ENCODE measurements at places on chromosomes 3 and 15.

DNA sequence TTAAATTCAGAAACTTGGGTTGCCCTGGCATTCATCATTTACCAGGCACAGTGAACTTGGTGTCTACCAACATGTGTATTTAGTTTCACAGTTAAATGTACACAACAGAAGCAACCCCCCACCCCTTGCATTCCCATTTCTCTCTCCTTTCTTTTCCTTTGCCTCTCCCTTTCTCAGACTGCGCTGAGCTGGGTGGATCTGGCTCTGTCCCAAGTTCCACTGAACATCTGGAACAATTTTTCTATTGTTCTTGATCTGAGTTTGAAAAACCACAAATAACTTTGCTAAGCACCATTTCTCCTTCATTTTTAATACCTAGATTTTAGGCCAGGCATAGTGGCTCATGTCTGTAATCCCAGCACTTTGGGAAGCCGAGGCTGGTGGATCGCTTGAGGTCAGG lies 242.2 kb downstream of the ABHD5 start:
- no peak for DNase-seq

DNA sequence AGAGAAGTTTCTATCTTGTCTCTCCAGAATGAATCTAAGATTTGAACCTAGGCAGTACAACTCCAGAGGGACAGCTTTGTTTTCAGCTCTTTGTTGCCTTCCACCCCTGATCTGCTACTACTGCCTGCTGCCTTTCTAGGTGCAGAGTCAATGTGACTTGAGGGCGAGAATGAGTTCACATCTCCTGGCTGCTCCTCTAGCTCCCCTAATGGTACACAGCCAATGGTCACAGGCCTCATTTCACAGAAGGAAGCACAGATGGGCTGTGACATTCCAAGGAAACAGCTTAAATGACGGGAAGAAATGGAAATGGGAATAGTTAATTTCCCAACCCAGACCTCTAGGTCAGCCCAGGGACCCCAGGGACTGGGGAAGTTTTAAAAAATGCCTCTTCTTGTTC lies 32.4 kb downstream of the FAM43A start:
- no peak for DNase-seq

DNA sequence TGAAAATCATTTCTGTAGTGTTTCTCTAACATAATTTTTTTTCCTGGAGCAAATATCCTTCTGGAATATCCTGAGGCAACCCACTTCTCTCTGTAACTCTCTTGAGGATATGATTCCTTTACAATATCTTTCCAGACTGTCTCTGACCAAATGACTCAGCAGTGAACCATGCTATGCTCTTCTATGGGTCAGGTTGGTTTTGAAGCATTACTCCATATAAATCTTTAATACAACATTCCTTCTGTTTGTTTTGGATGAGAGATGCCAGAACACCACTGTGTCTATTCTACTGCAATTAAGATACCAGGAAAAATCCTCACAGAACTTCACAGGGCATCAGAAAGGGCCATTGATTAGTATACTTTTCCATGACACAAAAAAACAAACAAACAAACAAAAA lies 626.4 kb upstream of the ZNF385D start:
- DNase-seq = no peak

DNA sequence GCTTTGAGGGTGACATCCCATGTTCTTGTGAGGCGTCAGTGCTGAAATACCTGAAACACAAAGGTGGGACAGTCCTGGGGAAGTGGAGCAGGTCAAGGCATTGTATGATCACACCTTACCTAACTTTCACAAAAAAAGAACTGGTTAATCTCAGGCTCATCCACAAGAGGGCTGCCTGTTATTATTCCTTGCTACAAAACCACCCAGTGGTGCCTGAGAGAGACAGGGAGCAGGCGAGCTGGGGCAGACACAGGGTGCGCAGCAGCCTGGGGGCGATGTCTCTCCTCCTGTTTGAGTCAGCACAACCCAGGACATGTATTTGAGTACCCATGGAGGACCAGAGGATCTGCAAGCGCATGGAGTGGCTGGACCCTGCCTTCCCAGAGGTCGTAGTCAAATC lies 316.8 kb upstream of the ATP10A start:
- DNase-seq = no peak

DNA sequence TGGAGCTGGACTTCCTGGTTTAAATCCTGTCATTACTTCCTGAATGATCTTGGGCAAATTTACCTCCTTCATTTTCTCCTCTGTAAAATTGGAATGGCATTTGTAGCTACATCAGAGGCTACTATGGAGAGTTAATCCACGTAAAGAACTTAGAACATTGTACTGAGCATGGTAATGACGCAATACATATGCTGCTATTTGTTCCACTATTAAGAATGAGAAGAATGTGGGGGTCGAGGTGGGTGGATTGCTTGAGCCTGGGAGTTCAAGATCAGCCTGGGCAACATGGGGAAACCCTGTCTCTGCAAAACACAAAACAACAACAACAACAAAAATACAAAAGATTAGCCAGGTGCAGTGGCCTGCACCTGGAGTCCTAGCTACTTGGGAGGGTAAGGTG lies 250.6 kb downstream of the RYR3 start:
- DNase-seq = no peak

- no peak for DNase-seq
Observed at GRCh38 chr3:107085261-107085660, 292.0 kb upstream of the CCDC54 start.
